ENCODE measurements at places on chromosomes 16 and 17.
A peak's percentile ranks its signal among the peaks of the same experiment; 100 is the strongest.

- DNase-seq, result no peak
Observed at GRCh38 chr17:42053731-42054500, 3.5 kb upstream of the C17orf113 start.

DNA sequence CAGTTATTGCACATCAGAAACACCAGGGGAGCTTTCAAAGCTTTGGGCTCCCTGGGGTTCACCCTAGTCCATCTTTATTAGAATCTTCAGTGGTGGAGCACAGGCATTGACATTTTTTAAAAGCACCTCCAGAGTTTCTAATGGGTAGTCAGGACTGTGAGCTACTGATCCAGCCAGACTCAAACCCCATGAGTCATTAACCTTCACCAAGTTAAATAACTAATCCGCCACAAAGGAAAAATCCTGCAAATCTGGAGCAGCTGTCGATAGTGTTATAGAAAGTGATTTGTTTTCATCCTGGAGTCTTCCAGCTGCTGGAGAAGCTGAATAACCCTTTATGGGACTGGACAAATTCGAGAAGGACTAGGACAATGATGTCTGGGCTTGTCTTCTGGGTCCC lies 93.2 kb upstream of the PIRT start:
- DNase-seq, result no peak

GRCh38 chr17:42964161-42964932 lies at the start of gene AARSD1:
TSS of gene AARSD1 (minus strand) at chr17:42964454. CDS start at chr17:42964440, 14 bp downstream.
- DNase-seq, result peak; percentile 70

- no peak for DNase-seq
Observed at GRCh38 chr16:15765880-15766279, 90.9 kb downstream of the MYH11 start.

- DNase-seq, result peak; percentile 58
Observed at GRCh38 chr17:67386965-67387551, 10.0 kb downstream of the PITPNC1 start.

- DNase-seq, result no peak
Observed at GRCh38 chr16:74465281-74465680, 44.0 kb upstream of the CLEC18B start.

GRCh38 chr17:27793168-27793905 lies 7.0 kb downstream of the NOS2 start:
- DNase-seq, result no peak

GRCh38 chr16:72240466-72240865 lies 68.5 kb upstream of the PMFBP1 start:
- no peak for DNase-seq

DNA sequence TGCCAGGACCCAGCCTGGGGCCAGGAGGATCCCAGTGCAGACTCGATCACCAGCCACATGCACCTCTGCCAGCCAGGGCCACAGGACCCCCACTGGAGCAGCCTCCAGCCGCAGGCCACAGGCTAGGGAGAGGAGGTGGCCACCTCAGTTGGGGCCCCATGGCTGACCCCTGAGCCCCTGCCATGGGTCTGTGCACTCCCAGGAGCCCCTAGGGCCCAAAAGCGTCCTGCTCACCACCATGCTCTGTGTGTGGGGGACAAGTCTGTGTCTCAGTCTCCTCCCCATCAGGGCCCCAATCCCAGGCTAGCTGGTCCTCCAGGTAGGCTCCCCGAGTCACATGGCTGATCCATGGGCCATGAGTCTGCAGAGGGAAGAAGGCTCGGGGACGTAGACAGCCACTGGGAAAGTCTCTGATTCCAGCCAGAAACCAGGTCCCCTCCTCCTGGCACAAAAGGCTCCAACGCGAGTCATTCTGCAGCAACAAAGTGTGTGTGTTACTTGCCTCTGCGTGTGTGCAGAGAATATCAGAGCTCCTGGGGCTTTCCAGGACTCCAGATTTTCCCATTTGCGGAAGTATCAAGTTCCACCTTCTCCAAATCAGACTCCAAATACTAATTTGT lies 6.1 kb upstream of the PRSS8 start:
- no peak for DNase-seq

GRCh38 chr17:80636361-80637018 lies 91.9 kb downstream of the RPTOR start:
- no peak for DNase-seq

DNA sequence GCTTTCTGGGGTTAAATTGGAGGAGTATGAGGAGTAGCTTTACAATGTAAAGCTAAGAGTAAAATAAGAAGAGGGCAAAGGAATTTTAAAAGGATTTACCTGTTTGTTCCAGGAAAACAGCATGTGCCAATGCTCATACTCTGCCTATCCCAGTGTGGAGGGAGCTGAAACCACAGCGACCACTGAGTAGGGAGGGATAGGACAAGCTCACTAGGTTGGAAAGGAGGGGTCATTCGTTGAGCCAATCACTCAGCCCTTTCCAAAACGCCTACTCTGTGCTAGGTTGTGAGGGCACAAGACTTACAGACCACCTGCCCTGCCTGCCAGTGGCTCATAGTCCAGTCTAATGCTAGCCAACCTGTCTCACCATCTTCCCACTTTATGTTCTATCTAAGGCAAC lies 1.1 kb upstream of the DNAJC7 start:
- no peak for DNase-seq

GRCh38 chr17:60327134-60327900 lies 64.6 kb downstream of the USP32 start:
- DNase-seq, result no peak

- no peak for DNase-seq
Observed at GRCh38 chr17:50590946-50591737, 30.6 kb downstream of the CACNA1G start.

- no peak for DNase-seq
Observed at GRCh38 chr17:21474815-21475214, 98.7 kb downstream of the KCNJ12 start.

DNA sequence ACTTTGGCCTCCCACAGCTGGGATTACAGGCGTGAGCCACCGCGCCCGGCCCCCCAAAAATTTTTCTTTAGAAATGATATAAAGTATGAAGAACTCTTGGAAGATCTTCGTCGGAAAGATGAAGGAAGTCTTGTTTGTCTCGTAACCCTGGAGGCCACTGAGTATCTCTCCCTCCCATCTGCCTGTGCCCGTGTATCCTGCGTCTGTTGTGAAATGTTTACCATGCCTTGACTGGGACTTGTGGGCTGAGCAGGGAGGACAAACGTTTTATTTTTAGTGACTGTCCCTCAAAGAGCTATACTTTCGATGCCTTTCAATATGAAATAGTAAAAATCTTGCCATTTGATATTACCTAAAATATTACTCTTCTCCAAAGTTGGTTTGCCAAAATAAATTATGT lies 121.2 kb downstream of the RPTOR start:
- DNase-seq, result no peak

DNA sequence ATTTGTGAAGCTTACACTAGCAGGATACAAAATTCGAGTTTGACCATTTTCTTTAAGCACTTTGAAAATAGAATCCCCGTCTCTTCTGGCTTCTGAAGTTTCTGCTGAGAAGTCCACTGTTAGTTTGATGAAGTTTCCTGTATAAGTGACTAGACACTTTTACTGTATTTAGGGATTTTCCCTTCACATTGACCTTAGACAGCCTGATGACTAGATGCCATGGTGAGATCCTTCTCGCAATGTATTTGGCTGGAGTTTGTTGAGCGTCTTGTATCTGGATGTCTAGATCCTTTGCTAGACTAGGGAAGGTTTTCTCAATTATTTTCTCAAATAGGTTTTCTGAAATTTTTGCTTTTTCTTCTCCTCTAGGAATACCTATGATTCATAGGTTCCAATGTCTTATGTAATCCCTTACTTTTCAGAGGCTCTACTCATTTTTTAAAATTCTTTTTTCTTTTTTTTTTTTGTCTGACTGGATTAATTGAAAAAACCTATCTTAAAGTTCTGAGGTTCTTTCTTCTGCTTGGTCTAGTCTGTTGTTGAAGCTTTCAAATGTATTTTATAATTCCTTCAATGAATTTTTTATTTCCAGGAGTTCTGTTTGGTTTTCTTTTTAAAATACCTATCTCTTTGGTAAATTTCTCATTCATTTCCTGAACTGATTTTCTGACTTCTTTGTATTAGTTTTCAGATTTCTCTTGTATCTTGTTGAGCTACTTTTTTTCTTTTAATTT lies 63.7 kb upstream of the ABCC11 start:
- DNase-seq, result no peak

DNA sequence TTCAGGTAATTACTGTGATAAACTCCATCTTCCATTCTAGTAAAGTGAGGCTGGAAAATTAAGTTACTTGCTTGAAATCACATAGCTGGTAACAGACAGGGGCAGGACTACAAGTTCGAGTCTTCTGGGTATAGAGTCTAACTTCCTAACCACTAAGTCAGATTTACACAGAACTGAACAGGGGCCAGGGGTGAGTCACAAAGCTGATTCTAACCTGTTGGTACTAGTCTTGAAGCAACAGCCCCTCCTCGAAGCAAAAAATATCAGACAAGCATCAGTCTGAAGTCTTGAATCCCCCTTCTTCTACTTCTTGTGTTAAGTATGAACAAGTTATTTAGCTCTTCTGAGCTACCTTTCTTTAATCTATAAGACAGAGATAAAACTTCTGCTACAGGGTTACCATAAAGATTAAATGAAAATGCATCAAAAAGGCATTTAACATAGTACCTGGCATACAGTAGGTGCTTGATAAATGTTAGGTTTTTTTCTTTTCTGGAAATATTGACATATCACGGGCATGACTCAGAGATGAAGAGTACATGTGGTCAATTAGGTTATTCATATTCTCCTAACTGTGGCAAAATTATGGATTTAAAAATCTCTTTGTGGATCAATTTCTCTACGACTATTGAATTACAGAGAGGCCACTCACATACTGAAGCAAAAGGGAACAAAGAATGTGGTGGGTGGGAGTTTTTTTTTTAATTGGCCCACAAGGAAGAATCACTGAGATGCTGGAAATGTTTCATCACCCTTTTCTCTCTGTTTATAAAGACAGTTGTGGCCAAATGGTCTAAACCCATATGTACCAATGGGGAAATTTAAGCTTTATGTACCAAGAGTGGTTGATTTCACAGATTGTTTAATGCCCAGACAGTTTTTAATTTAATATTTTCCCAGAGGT lies 266.9 kb upstream of the DYNLRB2 start:
- DNase-seq, result no peak

GRCh38 chr17:16442594-16443510 lies 27.5 kb downstream of the TRPV2 start:
- no peak for DNase-seq

DNA sequence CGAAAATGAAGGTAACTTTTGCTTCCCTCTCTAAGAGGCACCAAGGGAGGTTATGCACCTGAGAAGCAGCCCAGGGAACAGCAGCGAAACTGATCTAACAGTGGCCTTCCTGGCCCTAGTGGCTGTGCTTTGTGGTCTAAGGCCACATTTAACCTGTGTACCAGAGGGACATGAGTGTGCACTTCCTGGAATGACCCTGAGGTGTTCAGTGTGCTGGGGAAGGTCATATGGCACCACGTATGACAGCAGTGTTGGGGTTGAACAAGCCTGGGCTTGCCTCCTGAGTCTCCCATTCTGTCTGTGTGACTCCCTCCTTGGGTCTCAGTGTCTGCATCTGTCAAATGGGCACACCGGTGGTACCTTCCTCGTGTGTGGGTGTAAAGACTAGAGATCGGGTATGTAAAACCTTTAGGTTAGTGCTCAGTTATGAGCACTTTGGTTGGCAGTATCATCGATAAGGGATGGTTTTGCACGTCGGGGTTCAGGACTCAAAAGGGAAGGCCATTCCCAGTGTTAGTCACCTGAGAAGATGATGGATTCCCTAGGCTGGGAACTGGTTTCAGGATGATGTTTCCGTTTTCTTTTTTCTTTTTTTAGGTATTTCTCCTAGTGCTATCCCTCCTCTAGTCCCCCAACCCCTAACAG lies 31.9 kb downstream of the PLCG2 start:
- DNase-seq, result no peak

- no peak for DNase-seq
Observed at GRCh38 chr16:28859326-28859725, 4.3 kb upstream of the SH2B1 start.

DNA sequence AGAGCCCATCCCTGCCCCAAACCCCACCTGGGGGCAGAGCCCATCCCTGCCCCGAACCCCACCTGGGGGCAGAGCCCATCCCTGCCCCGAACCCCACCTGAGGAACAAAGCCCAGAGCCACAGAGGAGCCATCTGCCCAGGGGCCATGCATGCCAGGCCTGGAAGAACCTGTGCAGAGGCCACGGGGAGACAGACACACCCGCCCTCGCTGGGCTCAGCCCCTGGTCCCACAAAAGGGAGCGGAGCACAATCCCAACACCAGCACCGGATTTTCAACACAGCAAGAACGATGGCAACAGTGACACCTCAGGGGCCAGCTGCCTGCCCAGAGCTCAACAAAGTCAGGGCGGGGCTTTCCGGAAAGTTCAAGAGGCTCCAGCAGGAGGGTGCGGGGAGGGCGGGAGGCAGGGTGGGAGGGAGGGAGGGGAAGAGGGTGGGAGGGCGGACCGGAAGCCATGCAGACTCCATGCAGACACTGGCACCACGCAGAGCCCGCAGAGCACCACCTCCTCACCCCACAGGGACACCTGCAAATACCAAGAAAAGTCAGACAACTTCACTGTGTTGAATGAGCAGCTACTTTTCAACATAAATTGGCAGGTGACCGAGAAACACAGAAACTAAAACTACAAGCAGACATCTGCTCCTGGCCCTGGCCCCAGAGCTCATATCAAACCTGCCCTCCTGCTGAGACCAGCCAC lies 27.9 kb upstream of the C16orf95 start:
- peak; percentile 7 for DNase-seq

DNA sequence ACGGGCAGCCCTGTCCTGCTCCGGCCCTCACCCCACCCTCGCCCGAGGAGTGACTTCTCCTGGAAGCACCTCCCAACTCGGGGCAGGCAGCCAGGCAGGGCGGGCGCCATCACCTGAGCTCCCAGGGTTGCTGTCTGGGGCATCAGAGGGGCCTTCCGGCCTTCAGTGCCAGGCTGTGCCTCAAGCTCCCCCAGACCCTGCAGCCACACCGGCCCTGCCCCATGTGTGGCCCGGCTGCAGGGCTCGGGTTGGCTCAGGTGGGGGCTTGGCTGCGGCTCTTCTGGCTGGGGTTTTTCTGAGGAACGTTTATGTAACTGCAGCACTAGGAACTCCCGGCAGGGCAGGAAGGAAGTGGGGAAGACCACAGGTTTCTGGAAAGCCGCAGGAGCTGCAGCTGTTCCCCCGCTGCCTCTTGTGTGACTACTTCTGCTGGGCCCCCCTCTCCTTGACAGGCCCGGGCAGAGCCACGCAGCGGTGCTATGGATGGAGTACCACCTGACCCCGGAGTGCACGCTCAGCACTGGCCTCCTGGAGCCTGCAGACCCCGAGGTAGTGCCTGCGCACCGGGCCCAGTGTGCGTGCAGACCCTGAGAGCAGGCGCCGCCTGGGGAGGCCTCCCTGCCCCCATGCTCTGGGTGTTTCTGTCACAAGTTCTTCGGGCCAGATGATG lies 45.6 kb downstream of the PRMT7 start:
- DNase-seq, result peak; percentile 32

- DNase-seq, result no peak
Observed at GRCh38 chr16:57749101-57749692, 13.6 kb downstream of the KATNB1 start.

- peak; percentile 37 for DNase-seq
Observed at GRCh38 chr17:38444151-38444550, 15.9 kb downstream of the ARHGAP23 start.
